Stimulated activated CD8-positive, alpha-beta memory T cell treated with anti-CD3 and anti-CD28 coated beads, Interleukin-2, amount 100 ng/mL, for 1 hour (primary cell): ENCODE measurements at places on chromosomes 1 and 21.

DNA sequence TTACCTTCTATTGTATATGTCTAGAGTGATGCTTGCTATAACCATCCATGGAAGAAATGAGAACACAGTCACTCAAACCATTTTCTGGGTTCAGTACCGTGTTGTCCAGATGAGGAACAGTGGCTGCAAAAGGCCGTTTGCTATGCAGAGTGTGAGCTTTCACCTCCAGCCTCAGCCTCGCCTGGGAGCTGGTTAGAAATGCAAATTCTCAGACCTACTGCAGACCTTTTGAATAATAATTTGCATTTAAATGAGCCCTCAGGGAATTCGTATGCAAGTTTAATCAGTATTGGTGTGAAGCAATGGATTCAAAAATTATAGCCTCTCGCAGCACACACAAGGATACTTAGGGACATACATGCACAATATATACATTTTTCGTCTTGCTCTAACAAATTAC lies 24.1 kb downstream of the KCNJ15 start:
- no peak for DNase-seq

GRCh38 chr1:96559707-96560596 lies 161.6 kb upstream of the PTBP2 start:
- no peak for DNase-seq

GRCh38 chr1:81848880-81849682 lies 48.3 kb downstream of the ADGRL2 start:
- DNase-seq = no peak

DNA sequence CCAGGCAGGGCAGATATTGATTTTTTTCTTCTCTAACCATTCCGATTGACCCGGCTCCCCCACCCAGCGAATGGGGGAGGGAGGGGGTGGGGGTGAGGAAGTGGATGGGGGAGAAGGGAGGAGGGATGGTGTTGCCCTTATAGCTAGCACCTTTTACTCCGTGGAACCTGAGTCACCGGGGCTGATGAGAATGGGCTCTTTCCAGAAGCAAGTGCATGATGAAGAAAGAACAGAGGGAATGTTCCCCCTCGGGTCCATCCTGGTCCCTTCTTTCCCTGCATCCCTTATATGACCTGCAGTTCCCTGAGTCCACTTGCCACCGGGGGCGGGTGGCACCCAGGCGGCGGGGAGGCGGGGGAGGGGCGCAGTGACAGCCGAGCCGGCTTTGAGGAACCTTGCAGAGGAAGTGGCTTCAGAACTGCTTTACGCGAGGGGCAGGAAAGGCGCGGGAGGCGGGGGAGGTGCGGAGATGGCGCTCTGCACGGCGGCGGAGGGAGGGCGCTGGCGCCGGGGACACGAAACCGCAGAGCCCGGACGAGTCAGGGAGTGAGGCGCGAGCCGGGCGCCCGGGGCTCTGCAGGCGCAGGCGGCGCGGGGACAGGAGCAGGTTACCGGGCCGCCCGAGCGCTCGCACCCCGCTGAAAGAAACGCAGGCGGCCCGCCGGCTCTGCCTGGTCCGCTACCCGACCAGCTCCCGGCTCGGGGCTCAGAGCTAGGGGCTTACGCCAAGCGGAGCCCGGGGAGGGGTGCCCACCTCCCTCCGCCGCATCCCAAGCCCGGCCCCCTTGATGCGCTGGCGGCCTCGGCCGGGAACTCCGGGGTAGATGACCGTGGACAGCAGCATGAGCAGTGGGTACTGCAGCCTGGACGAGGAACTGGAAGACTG lies 49.7 kb downstream of the RASSF5 start:
- peak; percentile 78 for DNase-seq

DNA sequence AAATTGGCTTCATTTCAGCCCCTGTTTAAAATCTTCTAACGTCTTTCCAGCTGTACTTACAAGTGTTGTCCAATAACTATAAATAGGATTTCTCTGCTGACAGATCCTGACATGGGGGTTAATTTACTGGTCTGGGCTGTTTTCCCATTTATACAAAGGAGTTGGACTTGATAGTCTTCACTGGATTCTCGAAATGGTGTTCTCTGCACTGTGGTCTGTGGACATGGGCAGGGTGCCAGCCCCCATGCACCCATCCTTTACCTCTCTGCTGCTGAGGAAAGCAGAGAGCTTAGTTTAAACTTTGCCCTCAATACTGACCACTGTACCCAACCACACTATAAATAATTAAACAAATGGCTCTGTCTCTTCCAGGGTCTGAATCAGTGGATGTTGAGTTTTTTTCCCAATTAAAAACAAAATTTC lies 5.2 kb downstream of the DIO1 start:
- no peak for DNase-seq

DNA sequence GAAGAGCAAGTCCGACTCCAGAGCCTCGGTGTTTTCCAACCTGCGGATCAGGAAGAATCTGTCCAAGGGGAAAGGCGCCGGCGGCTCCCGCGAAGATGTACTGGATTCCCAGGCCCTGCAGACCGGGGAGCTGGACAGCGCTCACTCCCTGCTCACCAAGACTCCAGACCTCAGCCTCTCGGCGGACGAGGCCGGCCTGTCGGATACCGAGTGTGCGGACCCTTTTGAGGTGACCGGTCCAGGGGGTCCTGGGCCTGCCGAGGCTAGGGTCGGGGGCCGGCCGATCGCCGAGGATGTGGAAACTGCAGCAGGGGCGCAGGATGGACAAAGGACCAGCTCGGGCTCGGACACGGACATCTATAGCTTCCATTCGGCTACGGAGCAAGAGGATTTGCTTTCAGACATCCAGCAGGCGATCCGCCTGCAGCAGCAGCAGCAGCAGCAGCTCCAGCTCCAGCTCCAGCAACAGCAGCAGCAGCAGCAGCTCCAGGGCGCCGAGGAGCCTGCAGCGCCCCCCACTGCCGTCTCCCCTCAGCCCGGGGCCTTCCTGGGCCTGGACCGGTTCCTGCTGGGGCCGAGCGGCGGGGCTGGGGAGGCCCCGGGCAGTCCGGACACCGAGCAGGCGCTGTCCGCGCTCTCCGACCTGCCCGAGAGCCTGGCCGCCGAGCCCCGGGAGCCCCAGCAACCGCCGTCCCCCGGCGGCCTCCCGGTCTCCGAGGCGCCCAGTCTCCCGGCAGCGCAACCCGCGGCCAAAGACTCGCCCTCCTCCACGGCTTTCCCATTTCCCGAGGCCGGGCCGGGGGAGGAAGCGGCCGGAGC lies 827 bp downstream of the FMN2 start:
- no peak for DNase-seq

GRCh38 chr1:1337793-1338147 lies 6.7 kb downstream of the TAS1R3 start:
- no peak for DNase-seq

GRCh38 chr1:115545791-115546733 lies 95.7 kb upstream of the VANGL1 start:
- no peak for DNase-seq

GRCh38 chr1:114669562-114670082 lies at the start of gene DENND2C:
Gene DENND2C, minus strand, starts transcription at chr1:114670049. Its CDS starts 44,065 bp downstream, at chr1:114625984.
- no peak for DNase-seq

DNA sequence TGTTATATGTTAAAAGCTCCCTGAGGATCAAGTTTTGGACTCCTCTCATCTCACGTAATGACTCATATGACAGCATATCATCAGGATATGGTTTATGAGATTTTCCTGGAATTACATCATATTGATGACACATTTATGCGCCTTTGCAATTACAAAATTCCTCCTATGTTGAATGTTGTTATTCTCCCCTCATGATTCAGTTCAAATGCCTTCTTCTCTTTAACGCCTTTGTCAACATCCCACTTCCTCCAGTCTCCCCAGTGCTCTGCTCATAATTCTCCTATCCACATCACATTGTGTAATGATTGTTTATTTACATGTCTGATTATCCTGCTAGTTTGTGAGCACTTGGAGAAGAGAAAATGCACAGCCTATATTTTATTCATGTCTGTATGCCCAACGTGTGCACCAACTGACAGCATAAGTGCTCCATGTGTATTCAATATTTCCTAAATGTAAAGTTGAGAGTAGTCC lies 80.9 kb upstream of the BACH1 start:
- DNase-seq = no peak

GRCh38 chr1:63010913-63011660 lies 227.2 kb downstream of the ATG4C start:
- DNase-seq = no peak

- DNase-seq = no peak
Measured at GRCh38 chr1:8976896-8977450, 31.3 kb downstream of the CA6 start.

DNA sequence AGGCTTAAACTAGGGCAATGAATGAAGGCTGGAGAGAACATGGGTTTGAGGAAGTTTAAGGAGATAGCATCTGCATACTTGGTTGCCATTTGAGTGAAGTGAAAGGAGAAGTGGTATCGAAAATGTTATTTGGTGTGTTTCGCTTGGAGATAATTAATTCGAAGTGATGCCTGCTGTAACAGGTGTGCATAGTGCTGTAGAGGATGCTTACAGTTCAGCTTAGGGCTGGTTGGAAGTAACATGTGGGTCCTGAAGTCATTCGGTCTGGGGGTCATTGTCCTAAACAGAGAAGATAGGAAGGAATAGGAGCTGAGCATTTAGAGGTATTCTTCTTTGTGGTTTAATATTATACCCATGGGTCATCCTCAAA lies 301 bp upstream of the NUDT17 start:
- DNase-seq = no peak

GRCh38 chr1:14735841-14736240 lies 137.4 kb downstream of the KAZN start:
- DNase-seq = no peak

DNA sequence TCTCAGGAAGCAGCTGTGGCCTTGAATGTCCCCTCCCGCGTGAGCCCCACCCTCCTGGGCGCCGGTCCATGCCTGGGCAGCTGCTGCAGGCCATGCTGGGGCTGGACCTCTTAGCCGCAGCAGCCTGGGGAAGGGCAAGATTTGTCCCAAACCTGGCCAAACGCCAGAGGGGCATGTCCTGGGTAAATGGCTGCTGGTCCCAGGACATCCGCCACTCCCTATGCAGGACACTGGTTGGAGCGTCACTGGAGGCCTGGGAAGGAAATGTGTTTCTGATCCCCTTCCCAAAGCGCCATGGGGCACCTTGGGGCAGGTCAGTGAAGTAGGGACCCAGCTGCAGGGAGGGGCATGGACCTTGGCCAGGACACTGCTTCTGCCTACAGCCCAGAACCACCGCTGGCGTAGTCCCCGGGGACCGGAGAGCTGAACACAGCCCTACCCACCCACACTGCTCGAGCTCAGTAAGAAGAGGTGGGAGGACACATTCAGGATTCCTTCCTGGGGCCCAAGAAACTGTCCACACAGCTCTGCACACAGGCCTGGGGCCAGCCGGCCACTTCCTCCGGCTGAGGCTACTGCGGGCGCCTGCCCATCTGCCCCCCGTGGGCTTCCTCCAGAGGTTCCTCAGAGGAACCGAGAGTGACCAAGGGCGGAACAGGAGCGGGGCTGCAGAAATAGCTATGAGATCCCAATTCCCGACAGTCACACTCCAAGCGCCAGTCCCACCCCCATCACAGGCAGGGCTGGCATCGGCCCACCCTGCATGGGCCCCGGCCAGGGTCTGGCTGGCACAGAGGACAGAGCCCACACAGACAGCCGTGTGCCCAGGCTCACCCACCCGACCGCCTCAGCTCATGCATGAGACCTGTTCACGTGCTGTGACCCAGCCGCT lies 10.8 kb upstream of the PLEKHG5 start:
- no peak for DNase-seq

DNA sequence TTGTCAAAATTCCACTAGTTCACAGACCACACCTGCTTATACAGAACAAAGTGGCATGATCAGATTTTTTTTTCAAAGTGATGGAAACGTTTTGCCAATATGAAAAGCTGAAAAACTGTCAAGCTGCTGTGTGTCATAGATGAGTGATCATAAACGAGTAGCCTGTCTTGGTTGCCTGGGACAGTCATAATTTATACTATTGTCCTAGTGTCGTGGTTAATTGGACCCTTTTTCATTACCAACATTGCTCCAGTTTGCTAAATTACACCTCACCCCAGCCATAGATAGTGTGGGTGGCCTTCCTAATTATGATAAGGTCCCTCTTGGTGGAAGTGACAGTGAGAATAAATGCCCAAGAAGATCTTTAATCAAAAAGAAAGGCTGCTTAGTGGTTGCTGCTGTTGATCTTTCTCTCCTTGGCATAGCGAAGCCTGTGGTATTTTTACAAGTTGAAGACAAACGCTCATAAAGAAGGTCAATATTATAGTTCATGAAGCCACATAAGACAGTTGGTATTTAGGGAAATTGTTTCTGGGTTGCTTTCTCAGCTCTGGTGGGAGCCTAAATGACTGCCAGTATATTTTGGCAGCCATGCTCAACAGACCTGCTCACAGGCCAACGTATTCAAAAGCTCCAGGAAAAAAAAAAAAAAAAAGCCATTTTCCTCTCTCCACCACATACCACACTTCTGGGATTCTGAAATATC lies 478.1 kb downstream of the PLA2G4A start:
- no peak for DNase-seq

DNA sequence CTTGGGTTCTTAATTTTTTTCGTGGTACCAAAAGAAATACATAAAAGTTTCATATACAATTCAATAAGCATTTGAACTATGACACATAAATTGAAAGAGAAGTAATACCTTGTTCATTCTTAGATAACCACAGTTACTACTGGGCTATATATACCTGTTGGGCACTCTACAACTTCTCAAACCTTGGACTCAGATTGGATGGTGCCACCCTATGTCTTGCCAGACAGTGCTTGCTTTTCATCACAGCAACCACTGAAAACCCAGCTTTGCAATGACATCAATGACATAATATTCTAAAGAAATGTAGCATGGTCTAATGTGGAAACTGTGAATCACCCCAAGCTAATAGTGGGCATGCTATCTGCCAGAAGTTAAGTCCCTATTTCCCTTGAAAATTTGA lies 62.8 kb upstream of the DPH5 start:
- DNase-seq = no peak

- DNase-seq = no peak
Measured at GRCh38 chr1:79695138-79695537, 688.6 kb upstream of the ADGRL4 start.

GRCh38 chr1:182556279-182556678 lies 32.8 kb downstream of the RNASEL start:
- no peak for DNase-seq

- DNase-seq = no peak
Measured at GRCh38 chr1:10538646-10539355, 64.1 kb downstream of the PEX14 start.

DNA sequence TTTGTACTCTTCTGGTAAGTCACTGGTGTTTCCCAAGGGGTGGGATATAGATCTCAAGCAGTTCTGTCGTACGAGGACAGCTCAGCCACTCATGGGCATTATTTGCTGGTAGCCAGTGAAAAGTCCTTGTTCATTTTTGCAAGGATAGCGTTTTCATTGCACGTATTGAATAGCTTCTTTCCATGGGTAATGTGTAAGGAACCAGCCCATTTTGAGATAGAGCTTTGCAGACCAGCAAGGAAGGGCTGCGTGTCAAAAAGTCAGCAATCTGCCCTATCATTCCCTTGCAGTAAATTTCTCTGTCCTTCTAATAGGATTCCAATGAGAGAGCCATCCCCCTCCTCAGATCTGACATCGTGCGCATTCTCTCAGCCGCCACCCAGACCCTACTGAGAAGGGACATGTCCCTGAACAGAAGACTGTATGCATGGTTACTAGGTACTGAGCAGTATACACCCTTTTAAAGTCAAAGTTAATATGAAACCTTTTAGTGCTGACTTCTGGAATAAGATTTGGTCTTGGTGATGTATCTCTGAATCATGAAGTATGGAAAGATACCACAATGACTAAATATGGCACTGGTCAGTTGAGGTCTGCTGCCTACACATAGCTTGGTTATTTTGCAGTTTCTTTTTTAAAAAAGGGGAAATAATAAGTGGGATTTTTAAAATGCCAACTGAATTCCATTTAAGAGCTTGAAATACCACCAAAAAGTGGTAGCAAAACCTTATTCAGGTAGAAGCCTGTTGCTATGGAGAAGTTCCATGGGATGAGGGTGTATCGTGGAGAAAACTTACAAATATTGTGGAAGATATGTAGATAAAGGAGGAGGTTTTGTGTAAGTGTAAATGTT lies 55.3 kb downstream of the DOP1B start:
- no peak for DNase-seq
